ENCODE measurements at places on chromosomes 2 and 18.
A peak's percentile ranks its signal among the peaks of the same experiment; 100 is the strongest.

GRCh38 chr18:69689121-69689759 lies 258.4 kb downstream of the CD226 start:
- no peak for DNase-seq

- DNase-seq = no peak
These were observed 4.4 kb downstream of the SULT1C4 start for GRCh38 chr2:108382196-108382595.

- no peak for DNase-seq
These were observed 5.3 kb upstream of the MC4R start for GRCh38 chr18:60377778-60378469.

GRCh38 chr2:223566396-223566795 lies 35.8 kb downstream of the SCG2 start:
- DNase-seq = no peak

GRCh38 chr2:64626963-64627760 lies 26.6 kb downstream of the SERTAD2 start:
- DNase-seq = no peak

- no peak for DNase-seq
These were observed 49.8 kb downstream of the TFPI start for GRCh38 chr2:187504312-187504921.

DNA sequence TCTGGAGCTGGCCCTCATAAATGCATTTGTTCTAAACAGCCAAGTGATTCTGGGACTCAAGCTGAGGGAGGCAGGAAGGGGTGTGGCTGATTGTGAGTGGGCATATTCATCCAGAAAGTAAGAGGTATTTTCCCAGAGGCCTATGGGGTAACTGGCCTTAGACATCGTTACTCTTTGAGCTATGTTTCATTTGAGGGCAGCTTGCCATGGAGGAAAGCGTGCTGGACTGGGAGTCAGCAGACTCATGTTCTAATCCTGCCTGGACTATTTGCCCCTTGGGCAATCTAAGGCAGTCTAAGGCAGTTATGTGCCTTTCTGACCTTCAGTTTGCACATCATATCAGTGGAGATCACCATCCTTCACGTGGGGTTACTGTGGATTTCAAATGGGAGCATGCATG lies 93.5 kb upstream of the SLC14A2 start:
- DNase-seq = no peak

DNA sequence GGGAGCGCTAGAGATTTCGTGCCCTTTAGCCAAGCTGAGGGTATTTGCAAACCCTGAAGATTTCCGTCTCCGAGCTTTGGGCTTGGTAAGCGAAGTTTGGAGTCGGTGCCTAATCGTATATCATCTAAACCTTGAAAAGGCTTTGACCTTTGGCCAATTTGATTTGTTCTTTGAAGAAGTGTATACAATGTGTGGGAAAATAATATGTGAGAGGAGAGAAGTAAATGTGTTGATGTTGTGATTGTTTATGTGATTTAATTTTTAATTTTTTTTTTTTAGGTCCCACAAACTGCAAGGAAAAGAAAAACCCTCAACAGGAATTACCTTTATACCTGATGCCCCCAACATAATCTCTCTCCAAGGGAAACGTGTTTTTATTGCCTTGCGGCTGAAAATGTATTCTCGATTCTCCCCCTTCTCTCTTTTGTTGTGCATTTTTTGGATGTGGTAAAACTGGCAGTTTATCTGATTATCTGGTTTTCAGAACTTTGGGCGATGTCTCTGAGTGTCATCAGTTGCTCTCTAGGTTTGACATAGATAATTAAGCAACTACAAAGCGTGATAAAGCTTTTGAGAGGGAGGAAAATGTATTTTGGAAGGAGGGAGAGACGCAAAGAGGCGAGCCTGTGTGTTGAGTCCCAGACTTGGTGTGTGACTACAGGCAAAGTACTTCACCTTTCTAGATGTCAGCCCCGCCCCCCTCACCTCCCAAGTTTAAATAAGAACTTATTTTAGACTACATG lies 912 bp upstream of the FBXO11 start:
- DNase-seq = peak; percentile 11

DNA sequence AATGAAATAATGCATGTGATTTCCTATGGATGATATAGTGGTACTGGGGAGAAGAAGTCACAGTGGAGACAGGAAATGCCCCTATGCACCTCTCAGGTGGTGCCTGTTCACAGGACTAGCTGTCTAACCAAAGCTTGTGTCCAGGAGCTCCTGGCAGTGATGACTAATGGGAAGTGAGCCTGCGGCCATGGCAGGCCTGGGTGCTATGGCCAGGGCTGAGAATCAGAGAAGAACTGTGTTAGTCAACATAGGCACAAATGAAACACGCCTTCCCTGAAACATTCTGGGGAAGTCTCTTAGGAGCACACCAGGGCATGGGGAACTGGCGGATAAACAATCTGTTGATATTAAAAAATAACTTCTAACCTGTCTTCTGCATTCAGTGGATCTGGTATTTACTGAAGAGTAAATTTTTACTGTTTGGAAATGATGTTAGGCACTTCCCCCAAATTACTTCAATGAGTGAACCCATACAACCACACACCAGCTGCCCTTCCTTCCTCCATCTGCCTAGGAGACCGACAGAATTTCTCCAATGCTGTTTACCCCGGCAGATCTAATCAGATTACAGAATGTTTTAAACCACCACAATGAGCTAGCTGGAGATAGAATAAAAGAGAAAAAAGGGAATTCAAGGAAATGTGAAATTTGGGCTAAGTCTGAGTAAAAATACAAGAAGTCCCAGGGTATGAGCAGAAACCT lies 67.4 kb downstream of the MEP1B start:
- DNase-seq = no peak

- DNase-seq = no peak
These were observed 26.1 kb downstream of the KIF5C start for GRCh38 chr2:148901142-148901541.

Data from Caco-2 (cell line).